ENCODE measurements at places on chromosomes 16 and 17.

- DNase-seq = no peak
These were observed 68.6 kb downstream of the SDK2 start for GRCh38 chr17:73575470-73576221.

DNA sequence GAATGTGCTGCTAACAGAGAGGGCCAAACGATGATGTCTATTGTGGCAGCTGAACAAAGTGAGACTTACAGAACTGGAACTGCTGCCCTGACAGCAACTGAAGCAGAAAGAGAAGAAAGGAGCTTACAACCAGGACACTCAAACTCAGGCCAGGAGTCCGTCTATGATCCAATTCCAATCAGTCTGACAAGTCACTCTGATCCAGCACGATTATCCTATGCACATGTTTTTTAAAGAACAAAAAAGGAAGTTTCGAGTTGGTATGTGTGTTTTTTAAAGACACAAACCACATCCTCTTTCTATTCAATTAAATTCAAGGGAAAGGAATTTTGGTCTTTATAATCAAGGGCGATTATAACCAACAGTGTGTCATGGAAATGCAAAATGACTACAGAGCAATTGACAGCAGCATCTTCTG is 42.4 kb upstream of the MTMR4 start:
- no peak for DNase-seq

- DNase-seq = no peak
These were observed 31.1 kb downstream of the ADCY7 start for GRCh38 chr16:50297301-50298074.

DNA sequence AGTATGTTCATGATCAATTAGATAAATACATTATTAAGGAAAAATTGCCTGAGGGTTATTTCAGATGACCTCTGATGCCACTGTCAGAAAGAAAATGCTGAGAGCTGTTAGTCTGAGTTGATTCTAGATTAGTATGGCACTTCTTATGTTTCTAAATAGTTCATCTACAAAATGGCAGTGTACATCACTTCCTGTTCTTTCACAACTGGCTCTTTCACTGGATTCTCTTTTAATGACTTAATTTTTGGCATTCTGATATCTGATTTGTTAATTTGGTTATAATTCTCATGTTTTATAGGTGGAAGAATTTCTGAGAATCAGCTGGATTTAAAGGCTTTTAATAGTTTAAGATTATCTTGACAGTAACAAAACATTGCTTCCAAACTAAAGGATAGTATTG is 3.3 kb downstream of the TAOK1 start:
- DNase-seq = no peak

- no peak for DNase-seq
These were observed 257.6 kb downstream of the CDH13 start for GRCh38 chr16:82884320-82884898.

GRCh38 chr16:11474617-11475291 is 112.0 kb downstream of the LITAF start:
- no peak for DNase-seq

- DNase-seq = no peak
These were observed 51.9 kb downstream of the CNGB1 start for GRCh38 chr16:57918994-57919393.

DNA sequence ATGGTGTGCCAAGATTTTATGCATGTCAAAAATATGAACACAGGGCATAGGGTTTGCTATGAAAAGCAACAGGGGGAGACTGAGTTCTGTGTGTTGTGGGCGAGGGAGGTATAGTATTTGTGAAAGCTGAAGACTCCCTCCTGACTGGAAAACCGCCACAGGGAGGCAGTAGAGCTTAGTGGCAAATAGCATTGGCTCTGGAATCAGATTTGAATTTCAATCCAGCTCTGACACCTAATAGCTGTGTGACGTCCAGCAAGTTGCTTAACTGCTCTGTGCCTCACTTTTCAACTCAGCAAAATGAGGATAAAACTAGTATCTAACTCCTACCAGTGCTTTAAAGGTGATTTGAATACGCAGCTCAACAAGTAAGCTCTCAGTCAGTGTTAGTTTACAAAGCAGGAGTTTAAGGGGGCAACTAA is 22.0 kb downstream of the KPNA2 start:
- DNase-seq = peak; percentile 49

GRCh38 chr16:67170168-67170948 is at the start of gene NOL3:
Gene NOL3, plus strand, starts transcription at chr16:67170538.
- DNase-seq = peak; percentile 40

GRCh38 chr17:17204041-17204591 is 2.0 kb downstream of the PLD6 start:
- DNase-seq = no peak

DNA sequence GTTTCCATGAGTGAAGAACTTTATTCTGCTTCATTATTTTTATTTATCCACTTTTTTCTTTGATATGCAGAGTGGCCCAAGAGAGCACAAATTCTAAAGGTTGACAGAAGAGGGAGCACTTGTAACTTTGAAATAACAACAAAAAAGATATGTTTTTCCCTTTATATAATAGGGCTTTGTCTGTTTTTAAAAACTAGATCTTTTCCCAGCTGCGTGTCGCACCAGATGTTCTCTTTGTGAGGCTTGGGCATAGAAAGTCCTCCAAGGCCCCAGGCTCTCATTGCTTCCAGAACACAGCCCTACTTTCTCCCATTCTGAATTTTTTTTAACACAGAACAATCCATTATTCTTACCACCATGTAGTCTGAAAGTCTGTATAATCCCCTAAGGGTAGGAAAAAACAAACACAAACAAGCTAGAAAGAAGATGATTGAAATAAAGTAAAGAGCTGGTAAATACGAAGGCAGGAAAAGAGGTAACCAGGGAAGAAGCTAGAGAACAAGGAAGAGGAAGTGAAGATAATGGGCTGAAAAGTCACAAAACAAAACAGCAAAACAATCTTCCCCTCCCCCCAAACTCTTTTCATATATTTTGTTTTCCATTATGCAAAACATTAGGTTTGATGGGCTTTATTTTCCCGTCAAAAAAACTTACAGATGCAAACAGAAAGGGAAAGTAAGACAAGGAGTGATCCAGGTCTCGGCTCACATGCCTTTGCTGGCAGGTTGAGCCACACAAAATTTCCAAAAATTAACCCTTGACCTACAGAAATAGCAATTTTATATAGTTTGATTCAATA is 160.4 kb downstream of the ABCA8 start:
- DNase-seq = no peak

DNA sequence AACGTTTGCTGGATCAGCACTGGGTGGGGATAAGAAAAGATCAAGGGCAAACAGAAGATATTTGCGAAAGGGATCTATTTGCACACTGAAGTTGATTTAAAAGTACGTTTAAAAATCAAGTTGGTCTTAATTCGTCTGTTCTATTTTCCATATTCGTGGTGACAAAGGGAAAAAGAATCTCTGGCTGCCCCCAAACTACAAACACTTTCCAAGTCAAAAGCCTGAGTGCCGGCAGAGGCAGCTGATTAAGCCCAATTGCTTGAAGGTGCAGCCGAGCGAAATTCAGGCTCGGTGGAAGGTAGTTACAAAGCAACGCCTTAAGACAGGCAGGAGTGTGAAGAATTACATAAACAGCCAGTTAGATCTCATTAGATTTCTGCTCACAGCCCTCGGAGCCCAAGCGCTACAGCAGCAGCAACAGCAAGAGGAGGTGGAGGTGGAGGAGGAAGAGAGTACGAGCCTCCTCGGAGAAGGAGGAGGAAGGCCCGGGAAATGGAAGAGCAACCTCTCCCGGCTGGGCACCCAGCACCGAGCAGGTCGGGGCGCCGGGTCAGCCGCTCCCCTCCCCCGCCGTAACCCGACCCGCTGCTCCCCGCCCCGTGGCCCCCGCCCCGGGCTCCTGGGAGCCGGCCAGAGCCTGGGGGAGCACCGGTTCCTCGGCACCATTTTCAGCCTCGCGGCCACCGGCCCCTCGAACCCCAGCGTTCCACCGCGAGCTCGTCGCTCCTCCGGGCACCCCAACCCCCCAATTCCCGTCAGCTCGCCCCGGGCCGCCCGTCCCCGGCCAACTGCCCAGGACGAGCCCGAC is 890 bp downstream of the TOB1 start:
- DNase-seq = peak; percentile 50

- no peak for DNase-seq
These were observed 7.7 kb downstream of the GIT1 start for GRCh38 chr17:29581583-29582253.

DNA sequence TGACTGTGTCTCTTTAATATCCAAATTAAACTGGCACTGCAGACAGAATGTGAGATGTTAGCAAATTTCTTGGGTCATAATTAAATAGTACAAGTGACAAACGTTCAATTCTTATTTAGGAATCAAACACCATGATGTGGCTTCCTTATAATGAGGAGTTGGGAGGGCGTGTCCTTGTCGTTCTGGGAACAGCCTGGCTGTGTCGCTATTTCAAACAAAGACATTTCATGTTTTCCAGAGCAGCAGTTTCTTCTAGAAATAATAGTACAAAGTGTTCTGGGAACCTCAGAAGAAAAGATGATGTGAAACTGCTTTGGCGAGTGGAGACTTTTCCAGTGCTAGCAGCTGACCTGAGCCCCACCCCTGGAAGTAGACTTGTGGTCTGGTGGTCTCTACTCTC is 301.7 kb upstream of the N4BP1 start:
- DNase-seq = no peak

GRCh38 chr17:69434164-69434579 is 19.7 kb downstream of the MAP2K6 start:
- no peak for DNase-seq

GRCh38 chr16:85220125-85220839 is 108.0 kb upstream of the CIBAR2 start:
- no peak for DNase-seq

GRCh38 chr17:1693339-1693738 is 8.7 kb upstream of the PRPF8 start:
- no peak for DNase-seq

- DNase-seq = peak; percentile 44
These were observed 8.8 kb upstream of the CEP112 start for GRCh38 chr17:66200685-66201092.

DNA sequence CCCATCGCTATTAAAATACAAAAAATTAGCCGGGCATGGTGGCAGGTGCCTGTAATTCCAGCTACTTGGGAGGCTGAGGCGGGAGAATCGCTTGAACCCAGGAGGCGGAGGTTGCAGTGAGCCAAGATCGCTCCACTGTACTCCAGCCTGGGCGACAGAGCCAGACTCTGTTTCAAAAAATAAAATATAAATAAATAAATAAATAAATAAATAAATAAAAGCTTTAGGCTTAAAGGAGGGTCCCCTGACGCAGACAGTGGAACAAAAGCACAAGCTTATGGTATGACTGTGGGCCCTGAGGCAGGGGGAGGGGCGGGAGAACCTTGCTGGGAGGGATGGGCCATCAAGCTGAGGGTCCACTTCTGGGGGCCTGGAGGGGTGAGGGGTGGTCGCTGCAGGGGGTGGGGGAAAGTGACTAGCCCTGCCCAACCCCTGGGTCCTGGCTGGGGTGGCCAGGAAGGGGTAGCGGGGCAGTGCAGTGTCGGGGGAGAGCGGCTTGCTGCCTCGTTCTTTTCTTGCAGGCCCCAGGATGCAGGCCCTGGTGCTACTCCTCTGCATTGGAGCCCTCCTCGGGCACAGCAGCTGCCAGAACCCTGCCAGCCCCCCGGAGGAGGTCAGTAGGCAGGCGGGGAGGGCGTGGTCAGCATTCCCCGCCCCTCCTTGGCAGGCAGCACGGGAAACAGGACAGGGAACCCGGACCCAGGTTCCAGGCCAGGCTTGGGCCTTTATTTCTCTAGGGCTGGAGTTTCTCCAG is 4.7 kb downstream of the SERPINF1 start:
- no peak for DNase-seq

- no peak for DNase-seq
These were observed 58.0 kb upstream of the SCNN1B start for GRCh38 chr16:23244122-23244521.

DNA sequence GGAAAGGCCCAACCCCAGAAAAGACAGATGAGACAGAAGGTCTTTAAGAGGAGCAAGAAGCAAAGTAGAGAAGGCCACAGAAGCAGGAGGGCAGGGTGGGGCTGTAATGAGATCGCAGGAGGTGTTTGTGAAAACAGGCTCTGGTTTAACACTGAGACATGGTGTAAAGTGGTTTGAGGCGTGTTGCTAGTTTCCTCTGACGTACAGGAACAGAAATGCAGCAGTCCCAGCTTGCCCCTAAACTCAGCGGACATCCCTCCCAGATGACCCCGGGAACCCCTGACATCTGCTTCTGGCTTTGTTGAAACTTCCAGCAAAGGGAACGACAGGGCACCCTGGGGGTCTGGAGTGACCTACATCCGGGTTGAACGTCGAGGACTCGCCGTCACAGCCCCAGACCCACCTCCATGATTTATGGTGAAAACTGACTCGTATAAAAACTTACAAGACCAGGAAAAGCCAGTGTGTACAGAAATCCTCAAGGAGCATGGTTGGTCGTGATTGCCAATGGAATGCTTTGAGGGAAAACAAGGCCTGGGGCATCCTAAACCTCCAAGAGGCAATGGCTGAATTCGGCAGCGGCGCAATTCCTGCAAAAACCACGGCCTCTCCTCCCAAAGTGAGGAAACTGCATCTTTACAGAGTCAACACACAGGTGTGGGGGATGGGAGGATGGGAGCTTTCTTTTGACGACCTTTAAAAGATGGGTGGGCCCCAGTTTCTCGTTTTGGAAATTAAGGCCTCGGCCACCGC is 25.8 kb downstream of the LITAF start:
- DNase-seq = peak; percentile 55

- no peak for DNase-seq
These were observed 114.7 kb downstream of the IRX3 start for GRCh38 chr16:54171626-54172537.

- DNase-seq = no peak
These were observed 15.4 kb downstream of the HS3ST3B1 start for GRCh38 chr17:14316126-14316832.

- no peak for DNase-seq
These were observed 247.9 kb downstream of the SEC14L1 start for GRCh38 chr17:77388384-77389306.

DNA sequence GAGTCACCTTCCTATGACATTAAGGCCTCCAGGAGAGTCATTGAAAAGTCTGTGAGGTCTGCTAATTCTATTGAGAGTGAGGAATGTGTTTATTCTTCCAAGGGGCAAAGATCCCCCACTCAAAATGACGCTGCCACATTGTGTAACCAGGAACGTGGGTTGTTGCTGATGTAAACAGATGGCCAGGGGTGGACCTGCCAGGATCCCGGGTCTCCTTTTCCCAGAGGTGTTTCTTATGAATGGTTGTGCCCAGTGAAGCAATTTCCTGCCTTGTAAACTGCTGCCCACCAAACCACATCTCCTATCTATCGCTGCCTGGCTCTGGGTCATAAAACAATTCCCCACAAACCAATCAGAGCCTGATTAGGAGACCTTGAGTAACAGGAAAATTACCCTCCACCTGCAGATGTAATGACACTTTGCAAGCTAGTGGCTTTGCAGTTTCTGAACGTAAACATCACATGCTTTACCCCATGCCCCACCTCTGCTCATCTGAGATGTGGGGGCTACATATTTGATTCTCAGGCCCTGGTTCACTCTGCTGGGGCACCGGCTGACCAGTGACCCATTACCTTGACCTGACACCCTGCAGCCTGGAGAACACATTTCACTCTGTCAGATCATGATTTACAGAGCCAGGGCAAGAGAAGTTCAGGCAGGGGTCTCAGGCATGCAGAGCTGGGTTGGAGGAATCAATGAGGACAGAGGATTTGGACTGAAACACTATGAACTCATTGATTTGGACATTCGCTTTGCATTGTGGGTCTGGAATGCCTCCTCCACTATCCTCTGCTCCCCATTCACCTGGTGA is 33.1 kb upstream of the DDX52 start:
- DNase-seq = no peak

- DNase-seq = no peak
These were observed 14.5 kb upstream of the RPL13 start for GRCh38 chr16:89545831-89546574.

Data from activated naive CD4-positive, alpha-beta T cell treated with Interleukin-2 at 50 U/mL for 16 hours (primary cell).